ENCODE measurements at places on chromosomes 12 and 14. TPM values are rescaled to one million over a fixed set of nuclear protein-coding genes. Genes with fewer than 3 reads are reported as not detected.

The OR4K13 gene
- not detected for total RNA-seq

The PIWIL1 gene
- not detected for total RNA-seq

The NANOG gene
- total RNA-seq = 0.66 TPM

The SPX gene
- total RNA-seq = 49.5 TPM

DNA sequence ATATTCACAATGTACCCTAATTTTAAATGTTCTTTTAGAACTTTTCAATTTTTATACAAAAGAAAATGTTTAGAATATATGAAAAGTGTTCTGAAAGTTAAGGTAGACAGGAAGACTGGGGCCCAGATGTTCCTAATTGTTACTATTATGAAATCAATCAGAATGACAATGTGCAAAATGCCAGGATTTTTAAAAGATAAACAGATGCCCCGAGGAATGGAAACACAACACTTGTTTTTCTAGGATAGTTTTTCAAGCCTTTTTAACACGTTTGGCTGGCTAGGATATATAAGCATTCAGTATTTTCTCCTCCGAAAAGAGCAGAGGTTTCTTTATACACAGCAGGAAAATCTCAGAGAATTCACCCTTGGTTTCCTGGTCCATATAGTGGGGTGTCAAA is 106.8 kb downstream of the ESR2 start:
- DNase-seq = no peak

- DNase-seq = peak; percentile 58
Measured at GRCh38 chr12:116426391-116427136, 132.6 kb upstream of the MAP1LC3B2 start.

DNA sequence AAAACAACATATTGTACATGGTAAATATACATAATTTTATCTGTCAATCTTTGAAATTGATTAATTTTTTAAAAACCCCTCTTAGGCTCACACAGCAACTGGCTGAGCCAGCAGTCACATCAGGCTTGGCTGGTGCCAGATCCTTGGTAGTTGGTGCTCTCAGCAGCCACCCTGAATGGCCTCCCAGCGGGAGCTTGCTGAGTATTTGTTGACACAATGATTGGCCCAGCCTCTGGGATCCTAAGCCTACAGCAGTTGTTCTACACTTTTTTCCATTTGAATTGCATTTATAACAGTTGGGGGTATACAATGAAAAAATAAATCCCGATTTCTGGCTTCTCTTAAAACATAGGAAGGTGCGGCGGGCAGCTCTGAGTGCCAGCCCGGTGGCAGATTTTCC is 11.1 kb downstream of the PRKAB1 start:
- DNase-seq = no peak

- DNase-seq = no peak
Measured at GRCh38 chr14:91331721-91332120, 85.9 kb downstream of the CCDC88C start.

- DNase-seq = no peak
Measured at GRCh38 chr14:88202286-88202685, 120.8 kb downstream of the KCNK10 start.

DNA sequence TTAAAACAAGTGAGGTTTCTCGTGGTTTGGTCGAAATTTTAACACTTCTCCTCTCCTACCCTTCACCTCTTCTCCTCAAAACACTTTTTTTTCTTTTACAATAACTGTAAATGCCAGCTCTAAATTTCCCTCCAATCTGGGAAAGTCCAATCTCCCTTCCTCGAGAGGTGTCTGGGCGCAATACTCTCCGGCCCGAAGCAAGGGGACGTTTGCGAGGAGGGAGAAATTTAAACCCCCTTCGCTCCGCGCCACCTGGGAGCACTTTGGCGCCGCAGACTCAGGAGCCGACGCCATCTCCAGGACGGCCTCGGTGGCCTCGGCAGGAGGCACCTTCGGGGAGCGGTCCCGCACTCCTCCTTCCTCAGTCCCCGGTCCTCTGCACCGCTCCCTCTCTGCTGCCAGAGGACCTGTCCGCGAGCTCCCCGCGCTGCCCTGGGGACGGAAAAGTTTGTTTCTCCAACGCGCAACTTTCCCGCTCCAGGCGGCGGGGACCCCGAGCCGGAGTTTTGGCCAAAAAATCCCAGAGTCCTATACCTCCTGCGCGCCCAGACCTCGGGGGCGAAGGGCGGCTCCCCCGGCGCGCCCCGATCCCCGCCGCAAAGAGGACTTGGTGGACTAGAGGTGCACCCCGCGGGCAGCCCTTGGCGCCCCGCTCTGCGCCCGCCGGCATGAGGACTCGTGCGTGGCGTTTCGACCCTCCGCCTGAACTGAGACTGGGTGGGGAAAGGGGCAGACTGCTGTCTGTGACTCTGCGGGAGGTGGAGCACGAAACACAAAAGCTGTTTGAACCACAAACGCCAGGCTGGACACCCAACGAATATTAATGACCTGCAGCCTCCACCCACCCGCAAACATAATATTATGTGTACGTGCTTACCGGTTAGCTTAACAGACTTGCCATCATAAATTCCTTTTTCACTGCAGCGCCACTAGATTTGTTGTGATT is 95.2 kb upstream of the HMGA2 start:
- peak; percentile 7 for DNase-seq

GRCh38 chr14:44112774-44113460 is 394.2 kb downstream of the FSCB start:
- DNase-seq = no peak

DNA sequence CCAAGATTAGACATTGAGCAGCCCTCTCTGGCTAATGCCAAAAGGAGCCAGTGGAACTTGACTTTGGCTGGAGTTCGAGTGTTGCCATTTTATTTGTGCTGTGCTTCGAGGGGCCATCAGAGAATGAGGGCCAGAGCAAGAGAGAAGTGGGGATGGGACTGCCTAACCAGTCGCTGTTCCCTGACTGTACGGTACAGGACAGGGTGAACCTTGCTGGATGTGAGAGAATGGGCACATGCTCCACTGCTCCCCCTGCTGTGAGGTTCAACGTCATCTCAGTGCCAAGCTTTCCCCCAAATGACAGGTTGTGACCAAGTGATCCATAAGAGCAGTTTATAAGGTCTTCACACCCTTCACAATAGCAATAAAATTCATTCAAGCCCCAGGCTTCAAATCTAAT is 55.1 kb upstream of the BCL11B start:
- DNase-seq = no peak

DNA sequence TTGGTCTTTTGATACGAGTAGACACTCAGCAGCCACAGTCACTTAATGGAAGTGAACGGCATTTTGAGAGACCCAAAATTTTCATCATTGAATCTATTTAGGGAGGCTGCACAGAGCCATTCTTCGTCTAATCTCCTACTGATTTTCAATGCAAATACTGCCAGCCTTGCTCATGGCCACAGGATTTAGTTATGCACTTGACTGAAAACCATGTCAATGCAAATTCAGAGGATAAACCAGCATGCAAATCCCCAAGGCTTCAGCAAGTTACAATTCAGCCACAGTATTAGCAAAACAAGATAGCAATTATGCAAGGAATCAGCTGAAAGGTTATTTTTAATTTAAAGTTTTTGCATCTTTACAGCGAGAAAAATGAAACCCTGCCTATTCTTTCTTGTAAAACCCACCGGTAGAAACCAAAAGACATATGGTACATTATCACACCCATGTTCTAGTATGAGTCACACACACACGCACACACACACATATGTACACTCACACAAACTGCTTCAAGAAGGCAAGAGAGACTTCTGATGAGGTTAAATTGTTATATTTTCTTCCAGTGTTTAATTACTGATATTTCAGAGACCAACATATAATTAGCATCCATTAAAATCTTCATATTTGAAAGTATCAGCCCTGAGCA is 985.3 kb upstream of the FLRT2 start:
- no peak for DNase-seq

GRCh38 chr14:68495101-68496039 is 297.5 kb downstream of the ZFP36L1 start:
- DNase-seq = no peak

- DNase-seq = no peak
Measured at GRCh38 chr12:777550-778047, 25.2 kb downstream of the WNK1 start.

DNA sequence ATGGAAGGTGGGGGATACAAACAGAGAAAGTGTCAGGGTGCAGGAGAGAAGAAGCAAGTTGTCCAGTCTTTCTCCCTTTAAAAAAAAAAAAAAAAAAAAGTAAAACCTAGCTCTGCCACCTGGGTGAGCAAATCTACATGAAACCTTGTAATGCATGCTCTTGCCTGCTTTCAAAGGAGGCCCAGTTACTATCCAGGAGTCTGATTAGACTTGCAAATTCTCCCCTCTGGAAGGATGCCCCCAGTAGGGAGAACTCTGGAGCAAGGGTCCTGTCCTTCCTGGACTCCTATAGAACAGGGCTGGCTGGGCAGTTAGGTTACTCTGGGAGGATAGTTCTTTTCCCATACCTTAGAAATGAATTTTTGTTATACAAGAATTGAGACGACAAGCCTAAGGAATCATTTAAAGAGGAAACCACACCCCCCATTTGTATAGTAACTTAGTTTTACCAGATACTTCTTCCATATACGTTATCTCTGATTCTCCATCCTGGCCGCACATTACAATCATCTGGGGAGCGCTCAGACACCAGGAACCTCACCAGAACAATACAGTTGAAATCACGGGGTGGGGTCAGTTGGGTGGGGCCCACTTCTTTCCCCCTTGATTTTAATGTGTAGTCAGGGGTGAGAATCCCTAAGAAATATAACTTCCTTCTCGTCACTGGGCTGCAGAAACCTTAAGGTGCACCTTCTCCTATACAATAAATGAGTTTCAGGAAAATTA is 30.5 kb downstream of the RAB35 start:
- no peak for DNase-seq

All from body of pancreas (tissue), 4 donors.